Activated T-cell treated with anti-CD3 and anti-CD28 coated beads, Interleukin-2, amount 50 U/mL, for 48 hours (primary cell): ENCODE measurements at places on chromosomes 6 and 20.
A peak's percentile ranks its signal among the peaks of the same experiment; 100 is the strongest.

- no peak for DNase-seq
These were observed 144.0 kb upstream of the TSHZ2 start for GRCh38 chr20:52828199-52828598.

GRCh38 chr6:81814370-81815076, 62.0 kb upstream of the TENT5A start:
- DNase-seq = no peak

GRCh38 chr6:105135907-105136430, 43.8 kb downstream of the POPDC3 start:
- DNase-seq = no peak

DNA sequence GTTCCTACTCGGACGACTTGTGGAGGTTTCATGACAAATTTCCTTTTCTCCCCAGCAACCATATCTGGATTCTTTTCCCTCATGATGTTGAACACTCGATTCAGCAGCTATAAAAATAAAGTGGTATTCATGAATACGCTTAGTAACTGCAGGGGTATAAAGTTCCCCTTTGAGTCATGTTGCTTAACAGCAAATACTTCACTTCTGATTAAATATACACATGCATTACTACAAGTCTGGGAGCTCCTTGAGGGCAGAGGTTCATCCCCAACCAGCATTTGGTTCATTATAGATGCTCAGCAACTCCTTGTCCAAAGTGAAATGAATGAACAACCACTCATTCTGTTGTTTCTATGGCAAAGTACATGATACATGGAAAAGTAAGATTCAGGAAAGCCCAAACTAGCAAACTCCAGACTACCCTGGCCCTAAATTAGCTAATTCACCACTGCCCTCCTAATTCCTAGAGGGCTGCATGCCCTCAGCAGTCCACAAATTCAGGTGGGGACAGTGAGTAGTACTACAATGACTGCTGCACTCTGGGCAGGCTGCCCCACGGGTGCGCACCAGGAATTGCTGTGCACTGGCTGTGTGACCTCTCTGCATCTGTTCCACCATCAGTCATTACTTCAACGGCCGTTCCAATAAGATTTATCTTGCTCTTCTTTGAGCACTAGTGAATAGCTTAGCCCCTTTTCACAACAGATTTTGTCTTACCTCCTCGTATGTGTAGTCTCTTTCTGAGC, 15.2 kb downstream of the EIF2S2 start:
- no peak for DNase-seq

- no peak for DNase-seq
These were observed 2.4 kb downstream of the MAP7 start for GRCh38 chr6:136547871-136548270.

DNA sequence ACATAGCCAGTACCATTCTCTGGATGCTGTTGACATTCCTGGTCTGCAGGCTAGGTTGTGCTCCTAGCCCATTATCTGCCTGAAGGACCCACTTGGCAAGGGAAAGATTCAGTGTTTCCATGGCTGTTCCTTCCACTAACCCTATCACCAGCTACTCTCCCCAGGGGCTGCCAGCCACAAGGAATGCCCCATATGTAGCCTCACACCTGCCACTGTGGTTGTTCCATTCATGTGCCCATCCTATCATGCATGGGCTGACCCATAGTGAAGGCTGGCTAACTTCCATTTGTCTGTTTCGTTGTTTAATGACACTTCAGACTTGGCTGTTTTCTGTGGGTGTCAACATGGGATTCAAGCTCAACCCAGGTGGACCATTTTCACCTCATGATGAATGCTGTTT, 25.6 kb upstream of the HLA-A start:
- DNase-seq = no peak

- no peak for DNase-seq
These were observed 12.3 kb upstream of the MAP3K7 start for GRCh38 chr6:90599151-90599550.

DNA sequence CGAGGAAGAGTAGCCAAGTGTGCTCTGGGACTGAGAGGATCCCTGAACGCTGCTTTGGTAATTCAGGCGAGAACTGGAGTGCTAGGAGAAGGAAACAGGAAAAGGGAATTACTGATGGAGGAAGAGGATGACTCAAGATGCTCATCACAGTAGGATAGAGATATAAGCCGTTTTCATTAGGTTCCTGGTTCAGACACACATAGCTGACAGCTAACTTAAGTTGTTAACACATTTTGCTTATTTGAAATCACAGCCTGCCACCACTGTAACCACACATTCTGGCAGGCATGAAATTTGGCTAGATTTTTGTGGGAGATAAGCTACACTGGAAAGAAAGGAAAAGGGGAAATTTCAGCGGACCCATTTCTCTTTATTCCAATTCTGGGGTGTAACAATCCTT, 138.2 kb upstream of the SLC22A16 start:
- no peak for DNase-seq

GRCh38 chr20:15977758-15978157, 595.5 kb downstream of the KIF16B start:
- no peak for DNase-seq

GRCh38 chr6:48087448-48087847, 23.5 kb downstream of the PTCHD4 start:
- no peak for DNase-seq

- DNase-seq = no peak
These were observed 95.9 kb downstream of the FOXC1 start for GRCh38 chr6:1705630-1706029.

DNA sequence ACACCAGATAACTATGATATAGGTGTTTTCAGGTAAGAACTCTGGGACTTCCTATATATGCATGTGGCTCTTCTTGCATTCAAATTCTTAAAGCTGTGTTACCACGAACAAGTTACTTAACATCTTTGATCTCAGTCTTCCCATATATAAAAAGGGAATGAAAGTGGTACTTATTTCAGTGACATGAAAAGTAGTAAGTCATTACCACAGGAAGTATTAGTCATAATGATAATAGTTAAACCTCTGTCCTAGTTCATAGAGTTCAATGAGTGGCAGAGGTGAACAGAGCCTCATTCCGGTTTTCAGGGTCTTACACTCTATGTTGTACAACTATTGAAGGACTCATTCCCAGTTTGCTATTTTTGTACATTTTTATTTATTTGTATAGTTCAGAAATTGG, 237.0 kb downstream of the NKAIN2 start:
- no peak for DNase-seq

- DNase-seq = no peak
These were observed 148.8 kb downstream of the DTNBP1 start for GRCh38 chr6:15513801-15514711.

GRCh38 chr6:127811900-127812570, 88.8 kb downstream of the THEMIS start:
- DNase-seq = no peak

GRCh38 chr6:105087571-105088211, 92.1 kb downstream of the POPDC3 start:
- DNase-seq = no peak

DNA sequence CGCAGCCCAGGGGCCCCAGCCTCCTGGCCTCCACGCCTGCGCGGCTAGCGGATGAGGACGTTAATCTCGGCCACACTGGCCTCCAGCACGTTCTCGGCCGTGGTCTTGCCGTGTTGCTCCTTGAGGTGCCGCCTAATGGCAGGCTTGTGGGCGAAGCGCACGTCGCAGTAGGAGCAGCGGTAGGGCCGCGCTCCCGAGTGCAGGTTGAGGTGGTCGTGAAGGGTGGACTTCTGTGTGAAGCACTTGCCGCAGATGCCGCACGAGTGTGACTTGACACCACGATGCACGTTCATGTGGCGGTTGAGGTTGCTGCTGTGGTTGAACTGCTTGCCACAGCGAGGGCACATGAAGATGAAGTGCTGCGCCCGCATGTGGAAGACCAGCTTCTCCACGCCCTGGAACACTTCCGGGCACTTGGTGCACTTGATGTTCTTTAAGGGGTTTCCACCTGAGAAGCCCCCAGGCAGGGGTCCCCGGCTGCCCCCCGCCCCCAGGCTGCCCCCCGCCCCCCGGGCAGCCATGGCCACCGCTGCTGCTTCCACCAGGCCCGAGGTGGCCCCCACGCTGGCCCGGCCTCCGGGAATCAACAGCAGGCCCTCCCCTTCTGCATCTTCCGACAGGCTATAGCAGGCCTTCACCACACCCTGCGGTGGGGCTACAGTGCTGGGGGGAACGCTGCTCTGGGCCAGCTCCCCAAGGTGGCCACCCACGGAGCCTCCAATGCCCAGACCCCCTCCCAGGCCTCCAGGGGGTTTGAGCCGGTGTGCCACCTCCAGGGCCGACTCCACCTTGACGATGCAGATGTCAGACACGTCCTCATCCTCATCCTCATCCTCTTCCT, 1.8 kb downstream of the ZBTB12 start:
- DNase-seq = no peak

- DNase-seq = peak; percentile 43
These were observed 45.9 kb upstream of the ZNFX1 start for GRCh38 chr20:49323622-49324238.

GRCh38 chr6:21469213-21469612, 124.3 kb upstream of the SOX4 start:
- no peak for DNase-seq

GRCh38 chr20:14418376-14418775, 81.0 kb upstream of the FLRT3 start:
- no peak for DNase-seq

- no peak for DNase-seq
These were observed 22.2 kb downstream of the SAMHD1 start for GRCh38 chr20:36929290-36929689.
